ENCODE measurements at places on chromosomes 11 and 22. TPM values are rescaled to one million over a fixed set of nuclear protein-coding genes. Genes with fewer than 3 reads are reported as not detected.

VSIG10L2 gene
- not detected for total RNA-seq

FAM83F gene
- under 0.01 TPM for total RNA-seq

LDHAL6A gene
- total RNA-seq = not detected

LRRC4C gene
- total RNA-seq = 0.46 TPM

SLC37A2 gene
- total RNA-seq = 1.7 TPM

RBM4 gene
- total RNA-seq = 105 TPM

ZP1 gene
- 0.98 TPM for total RNA-seq

NRGN gene
- 0.20 TPM for total RNA-seq

BACE1-AS gene
- total RNA-seq = 5.4 TPM

CARNS1 gene
- 0.59 TPM for total RNA-seq

MFNG gene
- 0.30 TPM for total RNA-seq

MS4A3 gene
- total RNA-seq = not detected

PHOX2A gene
- total RNA-seq = not detected

LRP4 gene
- total RNA-seq = 8.1 TPM

MAJIN gene
- total RNA-seq = not detected

CCND1 gene
- 812 TPM for total RNA-seq

CKAP5 gene
- 87.2 TPM for total RNA-seq

MUC5B gene
- not detected for total RNA-seq

KDM4D gene
- total RNA-seq = 0.36 TPM

STK33 gene
- total RNA-seq = 2.4 TPM

BIK gene
- total RNA-seq = not detected

CCDC116 gene
- total RNA-seq = 0.20 TPM

All from smooth muscle cell of the pulmonary artery (primary cell).